ENCODE measurements at places on chromosomes 1 and 21.

DNA sequence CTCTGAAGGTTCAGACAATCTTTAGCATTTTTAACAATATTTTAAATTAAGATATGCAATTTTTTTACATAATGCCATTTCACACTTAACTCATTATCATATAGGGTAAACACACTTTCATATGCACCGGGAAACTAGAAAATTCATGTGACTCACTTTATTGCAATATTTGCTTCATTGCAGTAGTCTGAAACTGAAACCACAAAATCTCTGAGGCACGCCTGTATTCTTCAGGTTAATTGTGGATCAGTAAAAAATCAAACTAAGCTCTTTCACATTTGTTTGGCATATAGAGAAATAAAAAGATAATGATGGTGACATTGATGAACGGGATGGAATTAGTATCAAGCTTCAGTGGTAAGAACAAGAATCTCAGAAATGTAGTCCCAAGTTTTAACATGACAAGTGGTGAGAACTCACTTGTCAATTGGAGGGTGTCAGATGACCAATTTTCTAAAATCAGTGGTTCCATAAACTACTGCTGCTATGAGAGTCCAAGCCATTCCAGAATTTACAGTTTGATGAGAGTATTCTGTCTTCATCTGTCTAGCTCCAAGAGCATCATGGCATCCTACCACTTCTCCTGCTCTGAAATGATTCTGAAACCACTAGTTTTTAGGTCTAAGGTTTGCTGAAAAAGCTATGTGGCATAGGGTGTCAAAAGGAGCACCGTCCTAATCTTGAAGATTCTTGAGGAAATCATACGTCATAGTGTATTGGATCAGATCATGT, 281.0 kb downstream of the PTPRC start:
- no peak overlapping the region for H3K27ac ChIP-seq
- no peak for DNase-seq
- H3K4me1 ChIP-seq, result no peaks in the 10 kb centered on the region
- H3K27me3 ChIP-seq, result no peaks in the 10 kb centered on the region
- no peaks in the 10 kb centered on the region for H3K36me3 ChIP-seq

DNA sequence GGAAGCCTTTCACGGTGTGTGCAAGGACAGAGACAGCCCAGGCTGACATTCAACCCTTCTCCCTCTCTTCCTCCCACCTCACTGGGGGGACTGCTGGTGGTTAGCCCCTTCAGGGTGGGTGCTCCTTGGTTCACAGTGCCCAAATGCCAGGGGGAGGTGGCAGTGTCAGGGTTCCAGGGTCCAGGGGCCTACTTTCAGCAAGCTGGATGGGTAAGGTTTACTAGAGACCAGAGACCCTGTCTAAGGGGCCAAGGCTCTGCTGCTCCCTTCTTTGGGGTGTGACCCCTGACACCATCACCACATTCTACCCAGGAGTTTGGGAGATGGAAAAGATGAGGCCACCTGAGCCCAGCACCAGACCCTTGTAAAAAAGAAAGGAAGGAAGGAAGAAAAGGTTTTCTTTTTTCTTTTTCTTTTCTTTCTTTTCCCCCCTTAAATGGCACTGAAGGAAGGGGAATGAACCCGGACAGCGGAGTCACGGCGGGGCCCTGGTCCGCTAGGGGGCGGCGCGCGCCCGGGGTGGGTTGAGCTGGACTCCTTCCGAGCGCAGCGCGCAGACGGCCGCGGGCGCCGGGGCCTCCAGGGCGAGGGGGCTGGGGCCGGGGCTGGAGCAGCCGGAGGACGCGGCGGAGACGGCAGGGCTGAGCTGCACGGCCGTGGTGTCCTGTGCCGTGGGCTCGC, 18.8 kb downstream of the KNCN start:
- no peaks in the 10 kb centered on the region for H3K4me1 ChIP-seq

- H3K27me3 ChIP-seq, result no peaks in the 10 kb centered on the region
- no peak overlapping the region for H3K27ac ChIP-seq
- H3K36me3 ChIP-seq, result no peaks in the 10 kb centered on the region
- H3K4me3 ChIP-seq, result no peak overlapping the region
- no peaks in the 10 kb centered on the region for H3K4me1 ChIP-seq
Observed at GRCh38 chr1:196442366-196442765, 165.9 kb downstream of the KCNT2 start.

GRCh38 chr1:25572107-25572506, 28.7 kb downstream of the LDLRAP1 start:
- H3K36me3 ChIP-seq, result no peaks in the 10 kb centered on the region
- no peak overlapping the region for H3K4me3 ChIP-seq
- H3K4me1 ChIP-seq, result no peaks in the 10 kb centered on the region
- no peak overlapping the region for H3K27ac ChIP-seq
- DNase-seq, result no peak
- no peaks in the 10 kb centered on the region for H3K27me3 ChIP-seq

DNA sequence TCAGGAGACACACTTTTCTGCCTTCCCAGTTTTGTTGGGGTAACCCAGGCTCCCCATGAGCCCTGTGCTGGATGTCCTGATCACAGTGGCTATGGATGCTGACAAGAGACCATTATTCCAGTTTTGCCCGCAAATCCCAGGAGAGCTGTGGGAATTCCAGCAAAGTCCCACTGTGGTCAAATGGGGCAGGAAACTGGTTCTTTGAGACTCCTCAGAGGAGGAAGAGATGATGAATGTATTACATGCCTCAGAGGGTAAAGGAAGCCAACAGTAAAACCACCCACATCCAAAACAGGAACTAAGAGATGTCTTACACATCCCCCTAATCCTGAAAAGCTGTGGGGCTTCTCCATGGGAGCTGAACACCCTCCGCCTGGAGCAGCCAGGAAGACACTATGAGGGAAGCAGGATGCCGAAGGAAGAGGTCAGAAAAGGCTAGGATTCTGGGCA, 12.8 kb upstream of the MPZL1 start:
- no peak overlapping the region for H3K27ac ChIP-seq
- no peaks in the 10 kb centered on the region for H3K4me1 ChIP-seq
- DNase-seq, result no peak
- peaks cover 2% of the 10 kb centered on the region for H3K27me3 ChIP-seq
- H3K36me3 ChIP-seq, result no peaks in the 10 kb centered on the region

DNA sequence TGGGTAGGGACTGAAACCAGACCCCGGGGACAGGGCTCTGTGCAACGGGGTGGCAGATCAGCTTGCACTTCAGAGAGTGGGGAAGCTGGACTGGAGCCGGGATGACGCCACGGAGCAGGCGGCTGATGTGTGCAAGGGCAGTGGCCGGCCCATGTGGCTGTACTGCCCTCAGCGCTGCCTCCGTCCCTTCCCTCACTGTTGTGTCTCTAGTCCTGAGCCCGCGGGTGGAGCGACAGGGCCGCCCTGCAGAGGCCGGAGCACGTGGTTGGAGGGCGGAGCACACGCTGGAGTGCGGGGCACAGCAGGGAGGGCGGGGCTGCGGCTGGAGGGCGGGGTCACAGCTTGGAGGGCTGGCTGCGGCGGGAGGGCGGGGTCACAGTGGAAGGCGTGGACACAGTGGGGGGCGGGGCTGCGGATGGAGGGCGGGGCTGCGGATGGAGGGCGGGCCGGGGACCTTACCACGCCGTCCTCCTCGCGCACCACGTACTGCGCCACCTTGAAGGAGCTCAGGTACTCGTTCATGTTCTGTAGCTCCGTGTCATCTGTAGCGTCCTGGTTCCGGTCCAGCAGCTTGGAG, 52.4 kb downstream of the CHD5 start:
- H3K27ac ChIP-seq, result no peak overlapping the region
- DNase-seq, result peak; percentile 89
- no peaks in the 10 kb centered on the region for H3K27me3 ChIP-seq
- no peak overlapping the region for H3K4me3 ChIP-seq
